ENCODE measurements at places on chromosomes 3 and 15. TPM values are rescaled to one million over a fixed set of nuclear protein-coding genes. Genes with fewer than 3 reads are reported as not detected.
A peak's percentile ranks its signal among the peaks of the same experiment; 100 is the strongest.

Gene NRG4
- total RNA-seq, result not detected

- peak; percentile 88 for DNase-seq
Measured at GRCh38 chr3:52021489-52022268, 26.0 kb upstream of the RPL29 start.

DNA sequence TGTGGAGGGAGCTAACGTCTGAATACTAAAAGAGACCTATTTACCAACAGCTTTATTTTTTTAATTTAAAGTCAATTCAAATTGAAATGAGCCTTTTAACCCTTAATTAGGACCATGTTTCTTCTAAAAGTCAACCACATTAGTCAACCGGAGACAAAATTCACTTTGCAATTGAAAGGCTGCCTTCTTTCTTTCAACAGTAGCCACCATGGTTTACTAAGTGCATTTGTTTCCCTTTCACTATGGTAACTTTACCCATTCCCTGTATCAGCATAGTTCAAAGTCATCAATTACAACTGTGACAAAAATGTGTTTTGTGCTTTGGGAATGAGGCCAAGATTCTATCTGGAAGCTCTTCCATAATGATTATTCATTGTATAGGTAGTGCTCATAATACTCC lies 225.4 kb downstream of the EPHA3 start:
- no peak for DNase-seq

GRCh38 chr3:31166249-31166885 lies 271.9 kb upstream of the GADL1 start:
- no peak for DNase-seq

DNA sequence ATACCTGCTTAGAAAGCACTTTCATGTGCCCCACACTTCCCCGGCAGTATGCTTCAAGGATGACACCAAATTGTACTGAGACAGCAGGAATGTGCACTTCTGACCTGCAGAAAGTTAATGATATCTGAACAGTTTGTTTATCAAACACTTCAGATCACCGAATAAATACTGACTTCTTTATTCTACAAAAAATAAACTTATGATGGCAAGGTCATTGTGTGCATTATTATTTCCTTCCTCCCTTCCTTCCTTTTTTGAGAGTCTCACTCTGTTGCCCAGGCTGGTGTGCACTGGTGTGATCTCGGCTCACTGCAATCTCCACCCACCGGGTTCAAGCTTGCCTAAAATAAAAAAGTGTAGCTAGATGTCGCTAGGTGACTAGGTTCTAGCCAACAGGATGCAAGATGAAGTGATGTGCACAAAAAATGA lies 80.3 kb downstream of the FAIM start:
- DNase-seq, result no peak

- DNase-seq, result no peak
Measured at GRCh38 chr15:48090666-48091065, 30.1 kb upstream of the SLC24A5 start.

Gene PLSCR5
- not detected for total RNA-seq

Gene SRGAP3
- 6.4 TPM for total RNA-seq

DNA sequence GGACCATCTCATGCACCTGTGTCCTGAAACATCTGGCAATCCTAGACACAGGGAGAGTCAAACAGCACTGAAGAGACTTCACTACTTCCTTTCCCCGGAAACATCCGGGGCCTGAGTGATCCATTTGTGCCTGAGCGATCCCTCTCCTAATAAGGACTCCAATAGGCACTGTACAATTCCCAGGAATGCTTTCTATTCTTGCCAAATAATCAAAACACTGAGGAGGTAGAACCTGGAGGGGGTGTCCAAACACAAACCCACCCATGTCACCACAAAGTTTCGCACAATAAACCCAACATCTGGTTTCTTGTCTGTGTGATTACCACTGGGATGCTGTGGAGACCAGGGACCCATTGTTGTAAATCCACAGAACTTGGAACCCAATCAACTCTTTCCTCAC lies 205.0 kb downstream of the OPA1 start:
- DNase-seq, result no peak

Gene POLQ
- total RNA-seq, result 0.79 TPM

DNA sequence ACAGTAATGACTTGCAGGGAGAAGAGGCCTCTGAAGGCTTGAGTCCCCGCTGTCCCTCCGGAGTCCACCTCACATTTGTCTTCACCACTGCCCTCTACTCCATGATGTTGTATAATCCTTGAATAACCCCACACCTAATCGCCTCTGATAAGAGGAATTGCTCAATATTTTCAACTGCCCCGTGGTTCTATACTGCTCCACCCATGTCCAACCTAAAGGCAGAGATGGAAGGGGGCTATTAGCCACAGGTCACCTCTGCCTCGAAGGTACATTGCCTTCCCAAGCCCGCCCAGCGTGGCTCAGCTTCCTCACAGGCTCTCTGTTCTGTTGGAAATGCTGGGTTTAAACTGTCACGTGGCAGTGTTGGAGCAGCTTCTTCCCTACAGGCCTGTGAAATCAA lies 12.4 kb downstream of the TLR9 start:
- DNase-seq, result no peak

DNA sequence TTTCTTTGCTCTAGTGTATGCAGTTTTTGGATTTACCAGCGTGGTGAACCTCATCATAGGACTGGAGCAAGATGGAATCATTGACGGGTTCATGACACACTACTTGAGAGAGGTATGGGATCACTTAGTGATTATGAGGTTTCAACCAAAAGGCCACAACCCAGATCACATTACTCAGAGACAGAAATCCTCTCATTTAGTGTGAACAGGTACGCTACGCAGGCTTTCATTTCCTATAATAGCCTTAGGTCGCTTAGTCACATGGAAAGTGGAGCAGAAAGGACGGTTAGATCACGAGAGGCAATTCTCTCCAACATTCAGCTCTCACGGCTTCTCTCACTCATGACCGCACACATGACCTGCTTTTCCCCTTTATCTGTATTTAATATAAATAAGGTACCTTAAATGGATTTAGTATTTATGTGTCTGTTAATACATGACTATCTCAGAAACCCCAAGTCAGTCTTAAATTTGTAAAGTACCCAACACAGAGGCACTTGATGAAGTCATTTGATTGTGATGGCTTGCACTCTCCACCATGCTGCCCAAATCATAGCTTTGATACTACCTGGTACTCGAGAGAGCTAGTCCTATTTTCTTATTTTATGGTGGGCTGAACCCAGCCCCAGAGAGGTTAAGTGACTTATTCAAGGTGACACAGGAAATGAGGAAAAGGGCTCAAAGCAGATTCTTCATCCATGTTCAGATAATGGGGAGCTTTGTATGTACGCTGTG lies 8.6 kb downstream of the TM6SF1 start:
- DNase-seq, result no peak

- DNase-seq, result no peak
Measured at GRCh38 chr15:54638666-54639065, 558.1 kb downstream of the RSL24D1 start.

- DNase-seq, result no peak
Measured at GRCh38 chr3:59695860-59696259, 646.0 kb upstream of the CFAP20DC start.

DNA sequence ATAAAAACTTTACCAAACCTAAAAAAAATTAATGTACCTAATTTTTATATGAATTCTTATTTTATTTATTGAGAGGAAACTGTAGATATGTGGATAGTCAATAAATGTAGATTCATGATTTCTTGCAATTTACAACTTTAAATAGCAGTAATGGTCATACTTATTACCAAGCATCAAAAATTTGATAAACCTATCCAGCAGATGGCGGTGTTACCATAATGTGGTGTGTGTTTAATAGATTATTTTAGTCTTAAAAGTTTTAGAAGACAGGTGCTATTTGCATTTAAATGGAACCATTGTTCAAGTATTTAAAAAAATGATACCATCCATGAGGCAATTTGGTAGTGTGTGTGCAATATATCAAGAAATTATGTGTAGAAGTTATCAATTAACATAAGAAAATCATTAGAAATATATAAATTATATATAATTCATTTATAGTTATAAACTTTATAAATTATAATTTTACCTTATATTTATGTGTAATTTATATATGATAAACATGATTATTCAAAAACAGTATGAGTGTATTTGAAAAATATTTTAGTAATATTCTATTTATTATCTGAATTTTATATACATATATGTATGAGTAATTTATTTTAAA lies 176.0 kb upstream of the BCHE start:
- no peak for DNase-seq

DNA sequence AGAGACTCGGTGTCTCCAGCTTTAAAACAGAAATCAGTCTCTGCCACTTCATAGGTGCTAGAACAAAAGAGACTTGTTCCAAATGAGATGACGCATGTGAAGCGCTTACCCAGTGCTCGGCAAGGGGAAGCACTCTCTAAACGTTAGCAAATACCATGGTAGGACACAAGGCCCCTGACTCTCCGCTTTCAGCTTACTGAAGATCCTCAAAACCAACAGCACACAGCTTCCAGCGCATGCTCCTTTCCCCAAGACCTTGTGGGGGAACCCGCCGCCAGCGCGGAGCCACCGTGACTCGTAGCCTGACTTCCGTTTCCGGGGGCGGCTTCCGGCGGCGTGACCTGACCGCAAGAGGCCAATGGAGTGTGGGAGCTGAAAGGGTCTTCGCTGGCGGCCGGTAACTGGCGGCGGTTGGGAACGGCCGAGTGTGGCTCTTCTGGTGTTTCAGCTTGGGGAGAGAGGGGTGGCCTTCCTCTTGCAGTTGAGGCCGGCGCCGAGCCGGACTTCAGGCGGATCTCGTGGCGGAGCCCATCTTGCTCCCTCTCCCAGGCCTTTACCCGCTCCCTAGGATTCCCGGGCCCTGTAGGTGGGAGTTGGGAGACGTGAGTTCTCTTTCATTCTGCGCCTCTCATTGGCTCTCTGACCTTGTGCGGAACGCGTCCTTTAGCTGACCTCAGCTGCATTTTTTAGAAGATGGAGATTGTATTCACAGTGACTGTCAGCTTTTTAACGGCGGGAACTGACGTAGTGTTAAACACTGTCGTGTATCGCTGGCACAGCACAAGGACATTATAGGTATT lies at the start of gene THUMPD3:
THUMPD3 (plus strand) TSS at position 324 of the 800 bp plus-strand sequence. CDS start 2,015 bp downstream, outside the sequence.
- DNase-seq, result peak; percentile 95

- DNase-seq, result no peak
Measured at GRCh38 chr3:194505791-194506415, 19.1 kb upstream of the ATP13A3 start.

Gene PCLAF
- 0.20 TPM for total RNA-seq

Gene MED12L
- 0.10 TPM for total RNA-seq

GRCh38 chr15:95439922-95440376 lies 890.6 kb upstream of the NR2F2 start:
- no peak for DNase-seq

Gene SCN5A
- 133 TPM for total RNA-seq

DNA sequence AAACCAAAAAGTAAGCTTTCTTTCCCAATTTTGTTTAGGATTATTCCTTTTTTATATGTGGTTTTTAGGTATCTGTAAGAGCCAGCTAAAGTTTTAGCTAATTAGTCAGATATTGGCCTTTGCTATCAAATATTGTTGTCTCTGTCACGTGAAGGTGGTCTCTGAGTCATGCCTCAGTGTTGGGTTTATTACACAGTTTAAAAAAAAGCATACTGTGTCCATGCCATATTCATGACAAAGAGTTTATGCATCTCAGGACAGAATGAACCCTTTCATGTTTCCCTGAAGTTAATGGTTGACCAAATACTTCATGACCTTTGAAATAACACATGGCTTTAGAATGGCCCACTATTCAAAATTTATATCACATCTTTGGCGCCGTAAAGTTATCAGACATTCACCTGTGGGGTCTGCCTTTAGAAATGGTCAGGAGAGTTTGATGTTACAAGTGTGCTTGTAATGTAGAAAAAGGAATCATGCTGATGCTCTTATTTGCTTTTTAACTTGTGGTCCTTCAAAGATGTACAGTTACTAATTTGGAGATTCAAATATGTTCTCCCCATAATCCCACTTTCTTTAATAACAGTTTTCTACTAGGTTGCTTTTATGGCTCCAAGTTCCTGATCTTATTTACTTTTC lies 101.5 kb downstream of the MYRIP start:
- DNase-seq, result no peak

Gene SOX14
- not detected for total RNA-seq

DNA sequence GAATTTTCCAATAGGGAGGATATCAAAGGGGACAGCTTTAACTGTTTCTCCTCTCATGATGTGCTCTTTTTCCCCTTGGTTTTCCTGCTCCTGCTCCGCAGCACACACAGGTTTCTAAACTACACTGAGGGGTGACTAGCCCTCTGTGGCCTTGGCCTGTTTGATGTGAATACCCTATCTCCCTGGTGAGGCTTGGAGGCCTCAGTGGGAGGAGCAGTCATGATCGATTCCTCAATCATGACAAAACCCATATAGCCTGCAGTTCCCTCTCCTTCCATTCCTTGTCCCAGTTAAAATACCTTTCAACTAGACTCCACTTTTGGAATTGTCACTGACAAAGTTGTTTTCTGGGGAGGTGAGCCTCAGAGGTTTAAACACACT lies 24.0 kb upstream of the USP3 start:
- no peak for DNase-seq

DNA sequence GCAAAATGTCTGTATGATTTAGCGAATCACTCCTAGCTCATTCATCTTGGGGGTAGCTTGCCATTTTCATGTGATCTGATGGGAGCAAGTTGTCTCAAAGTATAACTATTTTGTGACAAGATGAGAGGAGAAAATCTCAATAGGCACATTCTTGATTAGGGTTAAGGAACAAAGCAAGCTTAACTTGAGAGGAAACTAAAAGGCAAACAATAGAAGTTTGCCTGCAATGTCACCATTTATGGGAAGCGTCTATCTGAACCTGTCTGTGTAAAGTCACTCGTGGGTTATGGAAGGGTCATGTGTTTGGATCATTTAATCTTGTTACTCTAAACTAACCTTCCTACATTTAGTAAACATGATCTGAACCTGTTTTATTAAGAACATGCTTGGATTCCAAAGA lies 232.5 kb downstream of the CDIN1 start:
- DNase-seq, result no peak

- no peak for DNase-seq
Measured at GRCh38 chr3:46595819-46596314, 16.5 kb upstream of the FAM240A start.

GRCh38 chr15:78623786-78624497 lies 3.1 kb upstream of the CHRNA3 start:
- no peak for DNase-seq
